ENCODE measurements at places on chromosomes 2 and 18.

DNA sequence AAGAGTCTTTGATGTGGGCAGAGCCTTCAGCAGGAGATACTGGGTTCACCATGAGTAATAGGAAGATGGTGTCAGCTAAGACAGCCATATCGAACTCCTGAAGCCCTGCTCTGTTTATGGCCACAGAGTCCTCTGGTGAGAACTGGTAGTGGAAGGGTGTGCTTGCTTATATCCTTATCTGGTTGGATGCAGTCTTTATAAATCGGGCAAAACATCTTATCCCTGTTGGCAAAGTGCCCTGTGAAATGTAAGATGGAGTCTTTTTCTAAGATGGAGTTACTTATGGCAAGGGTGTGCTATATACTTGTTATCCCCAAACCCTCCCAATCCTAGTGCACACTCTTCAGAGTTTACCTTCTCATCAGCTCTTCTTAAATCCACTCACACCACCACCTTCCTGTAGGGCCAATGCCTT, 190.8 kb upstream of the PARD3B start:
- no peak for DNase-seq
- H3K36me3 ChIP-seq, result no peaks in the 10 kb centered on the region
- H3K4me3 ChIP-seq, result no peak overlapping the region

DNA sequence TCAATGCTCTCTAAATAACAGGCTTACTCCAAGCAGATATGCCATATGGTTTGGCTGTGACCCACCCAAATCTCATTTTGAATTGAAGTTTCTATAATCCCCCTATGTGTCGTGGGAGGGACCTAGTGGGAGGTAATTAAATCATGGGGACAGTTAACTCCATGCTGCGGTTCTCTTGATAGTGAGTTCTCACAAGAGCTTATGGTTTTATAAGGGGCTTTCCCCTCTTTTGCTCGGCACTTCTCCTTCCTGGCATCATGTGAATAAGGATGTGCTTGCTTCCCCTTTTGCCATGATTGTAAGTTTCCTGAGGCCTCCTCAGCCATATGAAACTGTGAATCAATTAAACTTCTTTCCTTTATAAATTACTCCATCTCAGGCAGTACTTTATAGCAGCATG, 302.7 kb upstream of the ZC3H15 start:
- no peak overlapping the region for H3K4me3 ChIP-seq
- peaks cover 11% of the 10 kb centered on the region for H3K4me1 ChIP-seq
- DNase-seq, result no peak
- H3K27me3 ChIP-seq, result no peaks in the 10 kb centered on the region
- H3K27ac ChIP-seq, result no peak overlapping the region
- H3K36me3 ChIP-seq, result no peaks in the 10 kb centered on the region

DNA sequence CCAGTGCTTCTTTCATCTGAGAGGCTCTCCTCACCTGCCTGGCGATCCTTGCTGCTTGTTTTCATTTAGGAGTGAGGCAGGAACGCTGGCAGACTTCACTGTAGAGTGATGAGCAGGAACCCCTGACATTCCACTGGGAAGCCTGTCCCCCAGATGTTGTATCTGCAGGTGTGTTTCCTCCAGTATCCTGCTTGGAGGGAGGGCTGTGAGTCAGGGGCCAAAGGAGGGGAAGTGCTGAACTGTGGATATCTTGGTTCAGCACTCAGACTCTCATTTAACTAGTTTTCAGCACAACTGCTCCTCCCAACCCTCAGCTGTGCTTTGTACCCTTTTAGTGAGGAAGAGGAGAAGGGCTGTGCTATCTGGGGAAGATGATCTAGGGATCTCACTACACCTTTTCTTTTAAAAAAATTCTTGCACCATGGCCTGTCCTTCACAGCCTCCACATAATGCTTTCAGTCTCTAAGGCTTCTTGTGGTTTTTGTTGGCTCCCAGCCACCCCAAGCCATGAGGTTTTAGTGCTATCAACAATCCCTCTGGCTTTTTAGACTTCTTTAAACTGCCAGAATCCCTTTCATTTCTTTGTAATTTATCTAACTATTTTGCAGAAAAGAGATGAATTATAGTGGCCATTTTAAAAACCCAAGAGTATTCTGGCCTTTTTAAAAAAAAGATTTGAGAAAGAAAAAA, 11.2 kb downstream of the ANKAR start:
- no peak for DNase-seq
- no peaks in the 10 kb centered on the region for H3K27me3 ChIP-seq
- no peaks in the 10 kb centered on the region for H3K36me3 ChIP-seq
- H3K27ac ChIP-seq, result no peak overlapping the region
- peaks cover 12% of the 10 kb centered on the region for H3K4me1 ChIP-seq
- H3K4me3 ChIP-seq, result no peak overlapping the region

- H3K4me1 ChIP-seq, result no peaks in the 10 kb centered on the region
- no peak overlapping the region for H3K4me3 ChIP-seq
- no peak overlapping the region for H3K27ac ChIP-seq
Measured at GRCh38 chr2:127911737-127912136, 26.0 kb upstream of the AMMECR1L start.

DNA sequence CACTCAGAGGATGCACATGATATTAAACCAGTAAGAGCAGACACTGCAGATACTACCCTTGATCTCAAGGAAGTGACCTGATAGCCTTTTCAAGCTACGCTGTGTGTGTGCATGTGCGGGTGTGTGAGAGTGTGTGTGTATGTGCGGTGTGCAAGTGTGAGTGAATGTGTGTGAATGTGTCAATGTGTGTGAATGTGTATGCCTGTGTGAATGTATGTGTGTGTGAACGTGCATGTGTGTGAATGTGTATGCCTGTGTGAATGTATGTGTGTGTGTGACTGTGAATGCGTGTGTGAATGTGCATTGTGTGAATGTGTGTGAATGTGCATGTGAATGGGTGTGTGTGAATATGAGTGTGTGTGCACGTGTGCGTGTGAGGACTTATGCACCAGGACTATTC, 53.8 kb downstream of the KCNG2 start:
- no peak for DNase-seq
- no peak overlapping the region for H3K27ac ChIP-seq
- peaks cover 21% of the 10 kb centered on the region for H3K27me3 ChIP-seq
- H3K4me3 ChIP-seq, result no peak overlapping the region

DNA sequence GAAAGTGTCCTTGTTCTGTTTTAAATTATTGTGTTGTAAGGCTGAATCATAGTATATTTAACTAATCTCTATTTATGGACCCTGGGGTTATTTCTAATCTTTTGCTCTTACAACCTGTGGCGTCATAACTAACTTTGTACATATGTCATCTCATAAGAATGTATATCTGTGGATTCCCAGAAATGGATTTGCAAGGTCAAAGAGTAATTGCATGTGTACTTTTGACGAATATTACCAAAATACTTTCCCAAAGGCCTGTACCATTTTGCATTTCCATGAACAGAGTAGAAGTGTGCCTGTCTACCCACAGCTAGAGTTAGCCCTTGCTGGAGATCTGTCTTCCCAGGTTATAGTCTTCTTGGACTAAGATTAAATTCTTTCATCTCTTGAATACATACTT, 42.8 kb downstream of the SEMA4F start:
- H3K4me1 ChIP-seq, result no peaks in the 10 kb centered on the region
- DNase-seq, result no peak
- no peak overlapping the region for H3K4me3 ChIP-seq
- no peaks in the 10 kb centered on the region for H3K27me3 ChIP-seq
